ENCODE measurements at places on chromosomes 1 and 21. TPM values are rescaled to one million over a fixed set of nuclear protein-coding genes. Genes with fewer than 3 reads are reported as not detected.

Gene FCRL3
- not detected for total RNA-seq

Gene GREM2
- 0.51 TPM for total RNA-seq

Gene PTPN22
- not detected for total RNA-seq

Gene RAB7B
- total RNA-seq = not detected

Gene DMBX1
- not detected for total RNA-seq

Gene MIGA1
- 12.0 TPM for total RNA-seq

Gene TPRG1L
- 43.9 TPM for total RNA-seq

Gene CRYAA
- total RNA-seq = not detected

Gene SIK1
- total RNA-seq = 69.4 TPM

Gene USH2A
- total RNA-seq = 0.11 TPM

Gene ERG
- not detected for total RNA-seq

Gene SAMSN1
- not detected for total RNA-seq

Gene C2CD4D
- 0.23 TPM for total RNA-seq

Gene HPCAL4
- 0.14 TPM for total RNA-seq

Gene SEMA4A
- 0.52 TPM for total RNA-seq

Gene TNFSF4
- 1.3 TPM for total RNA-seq

Gene C1orf185
- total RNA-seq = not detected

Gene LIN9
- total RNA-seq = 11.0 TPM

Gene SUMO3
- total RNA-seq = 118 TPM

Gene HSD3B1
- 40.9 TPM for total RNA-seq

Gene ZMYND12
- total RNA-seq = 0.36 TPM

Gene TEX38
- not detected for total RNA-seq

Gene CCDC30
- 1.4 TPM for total RNA-seq

Gene UBASH3A
- total RNA-seq = not detected

Gene CFAP45
- total RNA-seq = 1.1 TPM

Gene PER3
- 24.4 TPM for total RNA-seq

Gene TSACC
- 2.8 TPM for total RNA-seq

Gene ERICH3
- total RNA-seq = not detected

Gene CELA2B
- total RNA-seq = not detected

Gene SPRR3
- 1.0 TPM for total RNA-seq

Gene RPS6KA1
- total RNA-seq = 29.0 TPM

Gene MRTO4
- 52.6 TPM for total RNA-seq

Gene MYBPH
- 25.9 TPM for total RNA-seq
